ENCODE measurements at places on chromosomes 6 and 20. TPM values are rescaled to one million over a fixed set of nuclear protein-coding genes. Genes with fewer than 3 reads are reported as not detected.

The DUSP15 gene
- polyA plus RNA-seq: 10.2 TPM

The KIF25 gene
- polyA plus RNA-seq: not detected

The RSPH9 gene
- polyA plus RNA-seq: 0.42 TPM

The MMP24 gene
- polyA plus RNA-seq: 1.3 TPM

The NRN1 gene
- 3.2 TPM for polyA plus RNA-seq

The CFAP61 gene
- 0.18 TPM for polyA plus RNA-seq

The ID4 gene
- 10.1 TPM for polyA plus RNA-seq

DNA sequence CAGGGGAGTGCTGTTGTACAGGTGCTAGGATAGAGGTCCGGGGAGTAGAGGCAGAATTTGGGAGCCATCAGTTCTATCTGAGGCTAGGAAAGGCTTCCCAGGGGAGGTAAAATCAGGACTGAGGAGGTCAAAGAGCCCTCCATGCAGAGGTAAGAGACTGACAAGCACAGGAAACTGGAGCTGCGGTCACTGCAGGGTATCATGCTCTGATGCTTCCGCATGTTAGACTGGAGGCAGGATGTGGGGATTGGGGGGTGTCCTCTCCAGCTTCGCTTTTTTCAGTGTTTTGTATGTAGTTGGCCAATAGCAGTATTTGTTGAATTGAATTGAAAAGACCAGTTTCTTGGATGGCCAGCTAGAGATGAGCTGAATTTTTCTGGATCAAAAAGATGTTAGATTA, 87.8 kb downstream of the SLC22A3 start:
- H3K36me3 ChIP-seq: no peaks in the 10 kb centered on the region
- H3K27ac ChIP-seq: no peak overlapping the region
- H3K4me3 ChIP-seq: no peak overlapping the region
- no peak for DNase-seq

DNA sequence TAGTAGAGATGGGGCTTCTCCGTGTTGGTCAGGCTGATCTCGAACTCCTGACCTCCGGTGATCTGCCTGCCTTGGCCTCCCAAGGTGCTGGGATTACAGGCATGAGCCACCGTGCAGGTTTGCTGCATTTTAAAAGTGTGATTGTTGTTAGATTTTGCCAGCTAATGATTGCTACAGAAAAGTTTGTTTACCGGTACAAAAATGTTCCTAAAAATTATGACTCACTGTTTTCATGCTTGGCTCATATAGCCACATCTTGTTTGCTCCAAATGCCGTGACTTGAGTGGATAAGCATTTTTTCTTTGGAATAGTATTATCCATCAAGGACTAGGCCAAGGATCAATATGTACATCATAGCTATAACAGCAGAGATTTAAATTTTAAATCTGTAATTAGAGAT, 24.3 kb downstream of the LRRN4 start:
- no peak overlapping the region for H3K4me3 ChIP-seq
- no peak for DNase-seq
- no peaks in the 10 kb centered on the region for H3K27me3 ChIP-seq
- no peak overlapping the region for H3K27ac ChIP-seq
- peaks cover 11% of the 10 kb centered on the region for H3K36me3 ChIP-seq

GRCh38 chr20:17843246-17844132, 125.1 kb downstream of the SNX5 start:
- no peaks in the 10 kb centered on the region for H3K27me3 ChIP-seq
- DNase-seq: no peak
- H3K36me3 ChIP-seq: no peaks in the 10 kb centered on the region
- peak overlapping the region; percentile 73 for H3K27ac ChIP-seq
- H3K4me3 ChIP-seq: no peak overlapping the region

DNA sequence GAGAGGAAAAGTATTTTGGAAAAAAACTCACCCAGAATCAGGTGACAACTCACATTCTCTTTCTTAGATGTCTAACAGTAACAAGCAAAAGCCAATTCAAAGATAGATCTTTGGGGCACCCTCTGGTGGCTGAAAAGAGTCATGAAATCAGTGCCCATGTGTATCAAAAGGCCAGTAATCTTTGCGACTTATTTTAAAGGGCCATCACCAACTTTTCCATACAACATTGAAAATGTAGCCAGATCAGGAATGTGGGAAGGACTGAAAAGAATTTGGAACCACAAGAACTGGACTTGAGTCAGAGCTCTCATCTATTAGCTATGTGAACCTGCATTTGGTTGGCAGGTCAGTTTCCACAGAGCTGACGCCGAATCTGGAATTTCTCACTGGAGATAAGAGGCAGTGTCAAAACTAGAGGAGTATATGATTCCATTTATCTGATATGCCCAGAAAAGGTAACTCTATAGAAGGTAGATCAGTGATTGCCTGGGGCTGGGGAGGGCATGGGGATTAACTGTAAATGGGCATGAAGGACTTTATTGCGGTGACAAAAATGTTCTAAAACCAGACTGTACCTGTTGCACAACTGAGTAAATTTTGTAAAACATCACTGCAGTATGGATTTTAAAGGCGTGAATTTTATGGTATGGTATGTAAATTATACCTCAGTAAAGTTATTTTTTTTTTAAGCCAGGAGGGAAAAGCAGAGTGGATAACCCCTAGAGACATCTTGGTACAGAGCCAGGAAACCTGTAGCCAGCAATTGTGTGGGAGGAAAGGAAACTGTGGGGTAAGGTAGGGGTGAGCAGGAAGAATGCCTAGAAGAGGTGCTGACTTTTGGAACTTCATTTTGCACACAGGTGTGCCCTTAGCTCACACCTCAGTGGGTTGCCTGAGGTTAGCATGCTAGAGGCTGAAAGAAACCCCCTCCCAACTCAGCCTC, 117.1 kb upstream of the ASF1A start:
- peaks cover 3% of the 10 kb centered on the region for H3K27me3 ChIP-seq
- H3K36me3 ChIP-seq: no peaks in the 10 kb centered on the region
- H3K4me1 ChIP-seq: no peaks in the 10 kb centered on the region

DNA sequence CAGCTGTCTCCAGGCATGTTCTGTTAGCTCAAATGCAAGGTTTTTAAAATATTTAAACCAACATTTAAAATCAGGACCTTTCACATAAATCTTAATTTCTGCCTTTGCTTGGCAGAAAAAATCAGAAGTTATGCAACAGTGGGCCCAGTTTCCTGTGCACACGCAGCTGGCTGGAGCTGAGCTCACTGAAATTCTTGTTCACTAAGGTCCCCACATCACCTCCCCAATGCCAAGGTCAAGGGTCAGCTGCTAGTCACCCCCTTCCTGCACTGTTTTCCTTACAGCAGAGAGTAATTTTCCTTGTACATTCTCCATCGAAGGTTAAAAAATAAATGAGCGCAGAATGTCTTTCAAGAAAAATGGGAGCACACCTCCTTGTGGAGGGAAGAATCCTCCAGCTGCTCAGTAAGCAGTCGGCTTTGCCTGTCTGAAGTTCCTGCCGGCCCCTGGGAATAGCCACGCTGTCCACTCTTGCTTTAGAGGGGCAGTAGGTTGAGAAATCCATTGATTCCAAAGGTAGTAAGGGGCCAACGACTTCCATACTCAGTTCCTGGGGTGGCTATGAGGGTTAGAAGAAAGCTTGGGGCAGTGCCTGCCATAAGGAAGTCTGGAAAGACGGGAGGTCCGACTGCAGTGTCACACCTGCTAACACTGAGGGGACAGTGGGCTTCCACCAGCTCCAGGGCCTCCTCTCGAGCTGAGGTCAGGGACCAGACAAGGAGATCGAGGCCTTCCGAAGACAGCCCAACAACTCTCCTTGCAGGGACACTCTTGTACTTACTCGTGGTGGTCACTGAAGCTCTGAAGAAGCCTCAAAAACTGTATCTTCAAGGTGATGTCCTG, 56.8 kb downstream of the MYH7B start:
- H3K27me3 ChIP-seq: no peaks in the 10 kb centered on the region
- H3K36me3 ChIP-seq: peaks cover 47% of the 10 kb centered on the region
- DNase-seq: no peak
- H3K27ac ChIP-seq: no peak overlapping the region
- no peak overlapping the region for H3K4me3 ChIP-seq
- no peaks in the 10 kb centered on the region for H3K4me1 ChIP-seq

DNA sequence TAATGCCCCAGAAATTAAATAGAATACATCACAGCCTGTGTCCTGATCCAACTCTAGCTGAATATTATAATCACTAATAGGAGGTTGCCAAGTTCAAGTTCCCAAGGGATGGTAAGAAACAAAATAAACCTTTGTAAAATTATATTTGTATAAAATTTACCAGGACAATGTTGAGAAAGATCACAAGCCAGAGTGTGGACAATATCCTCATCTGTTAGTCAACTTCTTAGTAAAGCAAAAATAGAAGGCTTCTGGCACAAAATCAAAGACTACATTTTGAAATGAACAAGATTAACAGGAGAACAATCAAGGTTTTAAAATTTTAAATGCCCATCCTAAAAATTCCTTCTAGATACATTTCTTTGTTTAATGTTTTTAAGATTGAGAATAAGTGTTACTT, 290.4 kb upstream of the HSF2 start:
- H3K36me3 ChIP-seq: no peaks in the 10 kb centered on the region
- no peak overlapping the region for H3K27ac ChIP-seq
- no peaks in the 10 kb centered on the region for H3K4me1 ChIP-seq
- H3K27me3 ChIP-seq: no peaks in the 10 kb centered on the region
- no peak overlapping the region for H3K4me3 ChIP-seq
- no peak for DNase-seq

- H3K36me3 ChIP-seq: no peaks in the 10 kb centered on the region
- DNase-seq: no peak
- no peaks in the 10 kb centered on the region for H3K4me1 ChIP-seq
- no peak overlapping the region for H3K27ac ChIP-seq
- H3K27me3 ChIP-seq: no peaks in the 10 kb centered on the region
- H3K4me3 ChIP-seq: no peak overlapping the region
Observed at GRCh38 chr6:132199343-132199742, 201.9 kb downstream of the MOXD1 start.

- no peak overlapping the region for H3K27ac ChIP-seq
- DNase-seq: no peak
Observed at GRCh38 chr6:39061182-39061581, 12.6 kb downstream of the GLP1R start.

- H3K36me3 ChIP-seq: peaks cover 7% of the 10 kb centered on the region
- H3K27me3 ChIP-seq: no peaks in the 10 kb centered on the region
- no peak overlapping the region for H3K27ac ChIP-seq
- no peak for DNase-seq
Observed at GRCh38 chr6:116118608-116119007, 7.3 kb downstream of the COL10A1 start.

DNA sequence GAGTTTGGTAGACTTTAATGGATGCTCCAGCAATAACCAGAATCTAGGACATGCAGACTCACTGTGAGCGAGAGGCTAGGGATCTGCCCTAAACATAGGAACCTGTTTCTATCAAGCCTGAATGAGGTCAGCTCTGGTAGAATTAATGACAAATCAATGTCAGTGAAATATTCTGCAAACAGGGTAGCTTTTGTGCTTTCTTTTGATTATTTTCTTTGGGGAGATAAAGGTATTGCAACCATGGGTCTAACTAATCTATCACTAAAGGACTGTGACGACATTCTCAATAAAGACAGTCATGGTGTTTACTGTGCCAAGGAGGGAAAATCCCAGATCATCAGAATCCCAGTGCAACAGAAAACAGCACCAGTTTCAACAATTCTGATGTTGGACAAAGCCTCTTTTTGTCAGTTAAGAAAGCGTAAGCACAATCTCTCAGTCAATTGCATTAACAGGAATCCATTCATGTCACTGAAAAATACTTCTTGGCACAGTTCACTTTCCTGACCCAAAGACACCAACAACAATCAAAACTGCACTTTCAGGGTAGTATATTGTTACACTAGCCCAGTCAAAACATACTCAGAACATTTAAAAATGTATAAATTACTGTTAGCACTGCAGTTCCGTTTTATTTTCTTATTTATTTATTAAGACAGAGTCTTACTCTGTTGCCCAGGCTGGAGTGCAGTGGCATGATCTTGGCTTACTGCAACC, 36.8 kb upstream of the SMIM29 start:
- no peak overlapping the region for H3K27ac ChIP-seq
- no peaks in the 10 kb centered on the region for H3K27me3 ChIP-seq
- H3K4me3 ChIP-seq: no peak overlapping the region

DNA sequence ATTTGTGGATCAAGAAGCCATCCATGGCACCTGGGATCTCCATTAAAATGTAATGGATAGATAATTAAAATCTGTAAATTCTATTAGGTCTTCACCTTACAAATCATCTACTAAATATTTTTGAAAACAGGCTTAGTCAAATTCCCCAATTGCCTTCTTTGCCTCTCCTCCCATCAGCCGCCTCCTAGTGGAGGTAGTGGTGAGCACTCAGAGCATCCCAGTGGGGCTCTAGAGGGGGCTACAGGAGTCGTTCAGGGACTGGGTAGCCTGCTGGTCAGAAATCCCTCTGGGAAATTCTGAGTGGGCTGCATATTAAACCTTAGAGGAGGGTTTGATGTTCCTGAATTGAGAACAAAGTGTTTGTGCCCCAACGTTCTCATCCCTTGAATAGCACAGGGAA, 20.8 kb upstream of the PAX1 start:
- no peaks in the 10 kb centered on the region for H3K27me3 ChIP-seq
- no peaks in the 10 kb centered on the region for H3K4me1 ChIP-seq
- no peak for DNase-seq
- H3K4me3 ChIP-seq: no peak overlapping the region
- H3K36me3 ChIP-seq: no peaks in the 10 kb centered on the region

DNA sequence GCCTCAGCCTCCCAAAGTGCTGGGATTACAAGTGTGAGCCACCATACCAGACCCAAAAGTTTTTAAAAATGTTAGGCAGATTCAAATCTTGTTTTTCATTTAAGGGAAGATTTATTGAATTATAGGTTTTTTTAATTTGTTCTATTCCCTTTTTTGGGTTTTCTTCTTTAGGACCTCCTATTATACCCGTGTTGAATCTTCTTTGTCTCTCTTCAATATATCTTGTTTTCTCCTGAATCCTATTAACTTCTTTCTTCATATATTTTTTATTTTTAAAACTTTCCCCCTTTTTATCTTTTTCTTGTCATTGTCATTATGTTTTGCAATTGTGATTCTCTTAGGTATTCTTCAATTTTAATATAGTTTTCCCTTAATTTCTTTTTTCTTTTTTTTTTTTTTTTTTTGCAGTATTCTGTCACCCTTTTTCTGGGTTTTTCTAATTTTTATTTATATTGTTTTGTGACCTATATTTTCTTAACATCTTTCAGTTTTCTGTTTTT, 45.9 kb upstream of the NOP56 start:
- no peak for DNase-seq
- H3K27me3 ChIP-seq: no peaks in the 10 kb centered on the region
- H3K4me3 ChIP-seq: no peak overlapping the region
- no peaks in the 10 kb centered on the region for H3K36me3 ChIP-seq
- H3K27ac ChIP-seq: no peak overlapping the region
- no peaks in the 10 kb centered on the region for H3K4me1 ChIP-seq

DNA sequence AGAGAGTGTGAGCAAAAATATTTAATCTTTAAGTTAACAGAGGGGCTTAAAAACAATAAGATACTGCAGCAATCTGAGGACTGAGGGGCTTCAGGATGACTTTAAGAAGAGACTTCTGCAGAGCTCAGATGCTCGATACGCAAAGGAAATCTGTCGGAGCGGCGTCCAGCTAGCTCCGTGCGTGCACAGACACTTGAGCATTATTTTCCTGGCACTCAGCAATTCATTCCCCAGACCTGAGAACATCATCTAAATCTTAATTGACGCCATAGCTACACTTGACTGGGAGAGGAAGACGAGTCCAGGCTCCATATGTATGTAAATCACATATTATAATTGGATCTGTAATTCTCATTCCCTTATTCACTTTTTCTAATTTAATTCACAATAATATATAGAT, 228.2 kb downstream of the SOD2 start:
- H3K27ac ChIP-seq: no peak overlapping the region
- DNase-seq: no peak
- H3K4me3 ChIP-seq: no peak overlapping the region
- H3K4me1 ChIP-seq: no peaks in the 10 kb centered on the region
- H3K36me3 ChIP-seq: no peaks in the 10 kb centered on the region

GRCh38 chr6:7235712-7236305, 77.2 kb downstream of the SSR1 start:
- H3K36me3 ChIP-seq: peaks cover 64% of the 10 kb centered on the region
- no peak for DNase-seq
- H3K4me3 ChIP-seq: no peak overlapping the region
- no peaks in the 10 kb centered on the region for H3K27me3 ChIP-seq
- peak overlapping the region; percentile 17 for H3K27ac ChIP-seq
